ENCODE measurements at places on chromosomes 16 and 17. TPM values are rescaled to one million over a fixed set of nuclear protein-coding genes. Genes with fewer than 3 reads are reported as not detected.

- DNase-seq, result no peak
Measured at GRCh38 chr16:23673971-23674614, 4.6 kb upstream of the PLK1 start.

DNA sequence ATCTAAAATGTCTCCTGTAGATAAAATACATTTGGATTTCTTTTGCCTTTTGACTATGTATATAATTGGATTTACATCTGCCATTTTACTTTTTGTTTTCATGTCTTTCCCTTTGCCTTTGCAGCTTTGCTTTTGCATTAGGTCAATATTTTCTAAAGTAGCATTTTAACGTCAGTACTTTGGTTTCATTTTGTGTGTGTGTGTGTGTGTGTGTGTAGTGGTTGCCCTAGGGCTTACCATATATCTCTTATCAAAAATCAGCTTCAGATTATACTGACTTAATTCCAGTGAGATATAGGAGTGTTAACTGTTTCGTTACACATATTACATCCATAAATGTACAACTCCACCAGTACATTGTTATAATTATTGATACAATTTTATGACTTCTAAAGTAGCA lies 26.1 kb downstream of the AKTIP start:
- no peak for DNase-seq

The CEP295NL gene
- not detected for total RNA-seq

The TP53TG3F gene
- not detected for total RNA-seq

The KRTAP3-1 gene
- total RNA-seq, result not detected

All from activated CD4-positive, alpha-beta memory T cell treated with anti-CD3 and anti-CD28 coated beads, Interleukin-2, amount 10 ng/mL, durations not matched to agents 7 days and 5 days (primary cell).